ENCODE measurements at places on chromosomes 13 and 19.

- no peaks in the 10 kb centered on the region for H3K4me1 ChIP-seq
- no peak for DNase-seq
- no peaks in the 10 kb centered on the region for H3K27me3 ChIP-seq
- H3K4me3 ChIP-seq: no peak overlapping the region
These were observed 62.8 kb upstream of the ATP12A start for GRCh38 chr13:24617256-24618010.

GRCh38 chr13:64528838-64529237, 2701.3 kb downstream of the PCDH9 start:
- no peak overlapping the region for H3K27ac ChIP-seq
- no peak for DNase-seq
- no peaks in the 10 kb centered on the region for H3K4me1 ChIP-seq
- no peaks in the 10 kb centered on the region for H3K36me3 ChIP-seq
- H3K27me3 ChIP-seq: no peaks in the 10 kb centered on the region
- H3K4me3 ChIP-seq: no peak overlapping the region

- no peak overlapping the region for H3K27ac ChIP-seq
- peaks cover 64% of the 10 kb centered on the region for H3K4me1 ChIP-seq
- no peak for DNase-seq
- H3K27me3 ChIP-seq: no peaks in the 10 kb centered on the region
- no peaks in the 10 kb centered on the region for H3K36me3 ChIP-seq
These were observed 2.8 kb downstream of the ARID3A start for GRCh38 chr19:928471-929202.

GRCh38 chr13:109786457-109787134, at the start of gene IRS2:
IRS2 (minus strand) TSS chr13:109786583; CDS start chr13:109786053, 530 bp downstream.
- H3K27ac ChIP-seq: peak within 1 kb of the TSS; percentile 94
- H3K27me3 ChIP-seq: no peaks in the 10 kb centered on the region
- H3K4me1 ChIP-seq: peaks cover under 1% of the 10 kb centered on the region
- DNase-seq: peak; percentile 46

DNA sequence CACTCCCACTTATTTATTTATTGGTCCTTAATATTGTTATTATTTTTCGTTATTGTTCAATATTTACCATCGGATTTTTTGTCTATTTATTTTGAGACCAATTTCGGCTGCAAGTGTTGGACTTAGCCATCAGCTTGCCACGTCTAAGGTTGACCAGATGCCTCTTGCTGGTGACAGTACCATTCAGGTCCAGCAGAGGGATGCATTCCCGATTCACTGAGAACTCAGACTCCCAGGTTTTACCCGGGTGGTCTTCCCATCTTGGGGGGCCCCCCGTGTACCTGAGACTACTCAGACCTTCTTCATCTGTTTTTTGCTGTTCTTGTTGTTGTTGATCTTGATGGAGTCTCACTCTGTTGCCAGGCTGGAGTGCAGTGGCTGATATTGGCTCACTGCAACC, 1435.2 kb downstream of the UQCRFS1 start:
- no peak for DNase-seq
- H3K27ac ChIP-seq: no peak overlapping the region
- H3K4me1 ChIP-seq: no peaks in the 10 kb centered on the region

DNA sequence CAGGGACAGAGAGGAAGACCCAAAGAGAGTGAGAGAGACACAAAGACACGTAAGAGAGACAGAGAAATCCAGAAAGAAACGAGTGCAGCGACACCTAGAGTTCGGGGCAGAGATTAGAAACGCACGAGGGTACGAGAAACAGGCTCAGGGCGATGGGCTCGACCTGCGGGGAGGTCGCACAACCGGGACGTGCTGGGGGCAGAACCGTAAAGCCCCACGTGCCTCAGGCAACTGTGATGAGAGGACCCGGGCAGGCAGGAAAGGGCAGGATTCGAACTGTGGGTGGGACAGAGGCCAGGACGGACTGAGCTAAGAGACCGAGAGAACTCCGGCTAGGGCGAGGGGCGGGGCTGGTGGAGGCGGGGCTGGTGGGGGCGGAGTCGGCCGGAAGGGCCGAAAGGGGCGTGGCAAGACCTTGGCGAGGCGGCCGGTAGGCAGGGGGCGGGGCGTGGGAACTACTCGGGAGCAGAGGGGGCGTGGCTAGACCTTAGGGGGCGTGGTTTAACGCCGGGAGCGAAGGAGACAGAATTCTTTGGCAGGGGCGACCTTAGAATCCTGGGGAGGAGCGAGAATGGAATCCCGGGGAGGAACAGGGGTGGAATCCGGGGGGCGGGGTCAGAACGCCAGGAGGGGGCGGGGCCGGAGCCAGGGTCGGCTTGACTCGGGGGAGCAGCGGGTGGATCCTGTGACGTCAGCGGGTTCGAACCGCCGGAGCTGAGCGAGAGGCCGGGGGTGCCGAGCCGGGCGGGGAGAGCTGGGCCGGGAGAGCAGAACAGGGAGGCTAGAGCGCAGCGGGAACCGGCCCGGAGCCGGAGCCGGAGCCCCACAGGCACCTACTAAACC, at the start of gene NECTIN2:
Gene NECTIN2, plus strand, starts transcription at position 686 of the 843 bp plus-strand sequence. CDS start 229 bp downstream, outside the sequence.
- no peaks in the 10 kb centered on the region for H3K36me3 ChIP-seq
- H3K4me1 ChIP-seq: peaks cover 27% of the 10 kb centered on the region
- H3K4me3 ChIP-seq: peak within 1 kb of the TSS; percentile 72
- peak within 1 kb of the TSS; percentile 95 for H3K27ac ChIP-seq
- no peaks in the 10 kb centered on the region for H3K27me3 ChIP-seq

- DNase-seq: no peak
- no peak overlapping the region for H3K27ac ChIP-seq
- no peaks in the 10 kb centered on the region for H3K4me1 ChIP-seq
- no peaks in the 10 kb centered on the region for H3K27me3 ChIP-seq
These were observed 216.1 kb downstream of the SLITRK1 start for GRCh38 chr13:83666141-83666540.

DNA sequence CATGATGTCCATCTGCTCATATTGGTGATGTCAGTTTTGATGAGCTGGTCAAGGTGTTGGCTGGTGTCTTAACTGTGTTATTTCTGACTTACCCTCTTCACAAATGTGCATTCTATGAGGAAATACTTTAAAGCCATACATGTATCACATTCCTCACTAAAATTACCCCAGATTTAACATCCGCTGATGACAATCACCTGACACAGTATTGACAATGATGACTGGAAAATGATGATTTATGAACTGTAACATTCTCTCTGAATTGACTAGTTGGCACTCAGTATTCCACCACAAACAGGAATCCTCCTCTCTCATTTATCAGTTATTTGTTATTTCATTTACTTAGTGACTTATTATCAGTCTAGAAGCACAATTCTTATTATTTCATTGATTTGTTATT, 117.3 kb downstream of the ITGBL1 start:
- no peaks in the 10 kb centered on the region for H3K36me3 ChIP-seq
- no peak for DNase-seq
- H3K27ac ChIP-seq: no peak overlapping the region
- H3K4me3 ChIP-seq: no peak overlapping the region
- no peaks in the 10 kb centered on the region for H3K4me1 ChIP-seq
- H3K27me3 ChIP-seq: no peaks in the 10 kb centered on the region

GRCh38 chr13:82681535-82681934, 1200.7 kb downstream of the SLITRK1 start:
- H3K36me3 ChIP-seq: no peaks in the 10 kb centered on the region
- H3K4me3 ChIP-seq: no peak overlapping the region
- no peaks in the 10 kb centered on the region for H3K27me3 ChIP-seq
- no peak for DNase-seq
